ENCODE measurements at places on chromosomes 1 and 21.
A peak's percentile ranks its signal among the peaks of the same experiment; 100 is the strongest.

- DNase-seq = no peak
These were observed 80.1 kb downstream of the SPATA6 start for GRCh38 chr1:48391926-48392325.

GRCh38 chr1:182784556-182785171, 4.9 kb upstream of the NPL start:
- DNase-seq = peak; percentile 40

DNA sequence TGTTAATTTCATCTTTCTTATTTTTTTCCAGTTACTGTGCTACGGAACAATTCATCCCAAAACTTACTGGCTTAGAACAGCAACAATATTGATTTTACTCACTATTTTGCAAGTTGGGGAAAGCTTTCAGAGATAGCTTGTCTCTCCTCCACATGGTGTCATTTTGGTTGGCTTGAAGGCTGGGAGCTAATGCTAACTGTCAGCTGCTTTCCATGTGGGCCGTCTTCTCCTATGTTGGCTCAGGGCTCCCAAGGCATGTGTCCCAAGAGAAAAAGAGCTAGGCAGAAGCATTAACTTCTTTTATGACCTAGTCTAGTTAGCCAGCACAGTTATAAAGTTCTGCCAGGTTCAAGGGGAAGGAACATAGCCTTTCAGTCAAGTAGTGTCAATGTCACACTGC, 33.9 kb upstream of the CASQ2 start:
- DNase-seq = no peak

DNA sequence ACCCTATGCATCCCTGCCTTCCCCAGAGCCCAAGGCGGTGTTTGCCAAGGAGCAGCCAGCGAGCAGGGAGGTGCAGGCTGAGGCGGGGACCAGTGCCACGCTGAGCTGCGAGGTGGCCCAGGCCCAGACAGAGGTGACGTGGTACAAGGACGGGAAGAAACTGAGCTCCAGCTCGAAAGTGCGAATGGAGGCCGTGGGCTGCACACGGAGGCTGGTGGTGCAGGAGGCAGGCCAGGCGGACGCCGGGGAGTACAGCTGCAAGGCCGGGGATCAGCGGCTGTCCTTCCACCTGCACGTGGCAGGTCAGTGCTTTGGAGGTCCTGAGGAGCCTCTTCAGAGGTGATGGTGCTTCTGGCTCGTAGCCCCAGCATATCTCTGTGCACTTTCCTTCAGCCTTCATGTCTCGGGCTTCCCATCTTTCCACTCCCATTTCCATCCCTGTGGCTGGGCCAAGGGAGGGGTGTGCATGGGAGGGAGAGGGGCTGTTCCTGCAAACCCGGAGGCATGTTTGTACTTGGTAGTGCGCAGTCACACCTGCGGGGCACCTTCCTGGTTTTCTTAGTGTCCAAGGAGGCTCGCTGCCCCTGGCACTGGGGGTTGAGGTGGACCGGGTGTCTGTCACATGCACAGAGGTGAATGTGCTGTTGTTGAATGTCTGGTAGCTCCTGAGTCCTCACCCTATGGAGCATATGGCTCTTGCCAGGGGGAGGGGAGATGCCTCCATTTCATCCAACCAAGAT, 56.4 kb downstream of the OBSCN start:
- DNase-seq = no peak

GRCh38 chr1:44678120-44678519, 3.6 kb downstream of the ARMH1 start:
- DNase-seq = no peak

- DNase-seq = no peak
These were observed 231.6 kb downstream of the NFIA start for GRCh38 chr1:61313906-61314422.

- no peak for DNase-seq
These were observed 178.3 kb downstream of the RERE start for GRCh38 chr1:8639148-8639547.

DNA sequence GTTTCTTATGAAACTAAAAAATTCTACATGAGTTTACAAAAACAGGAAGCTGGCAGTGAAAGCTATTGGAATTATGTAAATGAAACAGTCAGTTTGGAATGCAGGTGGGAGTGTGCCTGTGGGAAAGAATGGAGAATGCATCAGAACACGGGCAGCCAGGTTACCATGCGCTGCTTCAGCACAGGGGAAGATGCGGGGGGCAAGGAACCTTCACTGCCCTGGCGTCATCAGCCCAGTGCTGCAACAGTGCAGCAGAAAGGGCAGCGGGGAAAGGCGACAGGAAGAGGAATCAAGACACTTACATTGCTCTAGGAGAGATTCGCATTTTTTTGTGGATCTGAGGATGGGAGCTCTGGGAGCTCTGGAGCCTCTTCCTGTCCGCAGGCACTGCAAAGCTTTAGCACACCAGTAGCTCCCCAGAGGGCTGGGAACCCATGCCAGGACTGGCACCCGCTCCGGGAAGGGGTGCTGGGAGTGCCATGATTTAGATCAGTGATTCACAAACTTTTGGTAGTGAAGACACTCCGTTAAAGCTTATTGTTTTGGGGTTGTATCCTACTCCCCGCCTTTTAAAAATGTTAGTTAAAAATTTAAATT, 64.1 kb upstream of the WDR26 start:
- DNase-seq = peak; percentile 12

GRCh38 chr21:20971296-20971921, 26.8 kb upstream of the NCAM2 start:
- DNase-seq = no peak

DNA sequence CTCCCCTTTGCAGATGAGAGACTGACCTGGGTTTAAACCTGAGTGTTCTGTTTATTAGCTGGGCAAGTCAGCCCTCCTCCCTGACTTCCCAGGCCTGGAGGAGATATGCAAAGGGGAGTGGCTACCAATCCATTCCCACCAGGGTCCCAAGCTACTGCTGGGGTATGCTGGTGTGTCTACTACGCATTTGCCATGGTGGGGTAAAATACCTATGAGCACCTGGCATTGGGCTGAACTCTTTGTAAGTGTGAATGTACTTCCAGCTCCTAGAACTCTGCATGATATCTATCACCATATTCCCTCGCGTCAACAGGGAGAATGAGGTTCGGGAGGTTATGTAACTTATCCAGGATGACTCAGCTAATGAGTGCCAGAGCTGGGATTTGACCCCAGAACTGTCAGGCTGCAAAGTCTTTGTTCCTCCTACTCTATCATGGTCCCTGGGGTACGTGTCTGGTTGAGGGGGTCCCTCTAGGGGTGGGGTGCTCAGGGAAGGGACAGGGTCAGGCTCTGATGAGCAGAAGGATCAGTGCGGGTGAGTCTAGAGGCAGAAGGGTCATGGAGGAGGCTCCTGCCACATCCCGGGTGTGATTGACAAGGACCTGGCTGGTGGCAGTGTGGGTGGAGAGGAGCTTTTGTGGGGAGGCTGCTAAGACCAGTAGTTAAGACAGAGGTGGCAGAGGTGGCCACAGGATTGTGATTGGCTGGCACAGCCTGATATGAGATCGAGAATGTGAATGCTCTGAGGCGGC, 16.7 kb downstream of the AMPD2 start:
- DNase-seq = no peak

DNA sequence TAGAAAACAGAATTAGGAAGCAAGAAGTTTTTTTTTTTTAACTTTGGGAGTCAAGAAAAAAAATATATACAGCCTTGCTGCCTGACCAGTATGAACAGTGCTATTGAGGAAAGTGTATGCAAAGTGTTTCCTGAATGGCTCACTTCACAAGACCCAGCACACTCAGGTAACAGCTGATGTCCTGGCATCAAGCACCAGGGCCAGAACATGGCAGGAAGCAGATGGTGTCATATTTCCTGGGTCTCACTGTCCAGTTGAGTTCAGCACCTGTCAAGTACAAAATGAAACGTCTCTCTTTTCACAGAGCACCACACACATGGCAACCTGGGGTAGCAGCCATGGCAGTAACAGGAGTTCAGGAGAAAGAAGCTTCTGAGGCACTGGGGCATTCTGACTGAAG, 372.3 kb downstream of the TTLL7 start:
- DNase-seq = no peak

DNA sequence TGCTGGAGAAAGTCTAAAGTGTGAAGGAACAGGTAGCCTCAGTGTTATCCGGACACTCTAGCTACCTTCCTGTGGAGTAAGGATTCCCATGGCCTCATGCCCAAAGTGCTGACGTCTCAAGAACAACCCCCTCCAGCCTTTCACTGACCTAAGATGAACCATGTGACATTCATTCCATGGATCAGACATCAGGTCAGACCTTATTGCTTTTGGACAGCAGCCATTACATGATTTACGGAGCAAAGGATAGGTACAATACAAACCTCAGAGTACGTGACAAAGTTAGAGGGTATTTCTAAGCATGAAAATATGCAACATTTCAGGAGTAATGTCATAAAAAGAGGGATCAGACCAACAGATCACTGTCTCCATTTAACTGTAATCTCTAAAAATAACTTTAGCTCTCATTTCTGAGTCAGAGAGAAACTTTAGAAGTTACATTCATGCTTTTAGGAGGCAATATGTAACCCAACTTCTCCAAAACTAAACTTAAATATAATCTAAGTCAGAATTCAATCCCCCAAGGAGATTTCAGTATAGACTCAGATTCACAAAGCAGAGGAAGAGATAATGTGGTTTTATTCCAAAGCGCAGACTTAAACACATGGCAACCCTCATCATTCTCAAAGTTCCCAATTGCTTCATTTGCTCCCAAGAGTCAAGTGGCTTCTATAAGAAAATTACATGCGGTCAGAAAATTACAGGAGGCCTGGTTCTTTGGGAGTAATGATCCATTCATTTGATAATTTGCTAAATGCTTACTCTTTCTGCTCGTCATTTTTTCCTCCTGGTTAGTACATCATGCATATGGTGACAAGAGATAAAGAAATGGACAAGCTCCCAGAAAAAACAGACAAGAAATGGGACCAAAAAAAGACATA, 280.4 kb downstream of the SETD4 start:
- no peak for DNase-seq

DNA sequence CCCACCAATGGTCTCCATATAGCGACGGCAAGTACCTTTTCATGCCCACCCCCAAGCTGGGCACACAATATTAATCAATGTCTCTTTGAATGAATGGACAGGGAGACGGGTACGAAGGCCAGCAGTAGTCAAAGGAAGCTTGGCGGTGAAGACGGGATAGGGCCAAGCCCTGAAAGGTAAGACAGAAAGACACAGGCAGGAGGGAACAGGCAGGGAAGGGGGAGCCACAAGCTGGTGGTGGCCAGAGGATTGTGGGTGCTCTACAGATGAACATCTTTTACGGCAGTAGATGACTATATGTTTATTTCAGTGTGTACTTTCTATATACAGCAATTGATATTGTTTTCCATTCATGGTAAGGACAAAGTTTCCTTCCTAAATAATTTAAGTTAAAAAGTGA, 16.3 kb downstream of the CAPZB start:
- no peak for DNase-seq

- no peak for DNase-seq
These were observed 85.9 kb downstream of the KCNJ15 start for GRCh38 chr21:38342739-38343138.

GRCh38 chr1:110524311-110525248, 5.6 kb upstream of the KCNA10 start:
- DNase-seq = no peak

GRCh38 chr1:245458234-245458633, 303.4 kb downstream of the KIF26B start:
- no peak for DNase-seq

DNA sequence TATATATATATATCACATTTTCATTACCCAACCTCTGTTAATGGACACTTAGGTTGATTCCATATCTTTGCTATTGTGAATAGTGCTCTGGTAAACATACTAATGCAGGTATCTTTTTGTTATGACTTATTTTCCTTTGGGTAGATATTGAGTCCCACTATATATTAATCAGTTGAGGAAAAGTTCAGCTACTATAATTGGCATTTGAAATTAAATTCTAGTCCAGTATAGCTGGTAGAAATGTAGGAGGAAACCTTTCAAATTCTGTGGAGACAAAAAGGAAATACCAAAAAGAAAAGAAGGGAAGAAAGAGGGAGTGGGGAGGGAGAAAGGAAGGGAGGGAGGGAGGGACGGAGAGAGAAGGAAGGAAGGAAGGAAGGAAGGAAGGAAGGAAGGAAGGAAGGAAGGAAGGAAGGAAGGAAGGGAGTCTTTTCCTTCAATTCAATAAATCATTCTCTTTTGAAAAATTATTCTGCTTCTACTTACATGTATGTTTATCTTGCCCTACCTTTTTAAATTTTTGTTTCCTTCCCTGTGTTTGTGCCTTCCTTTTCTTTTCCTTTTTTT, 311.9 kb downstream of the TPR start:
- DNase-seq = no peak

- no peak for DNase-seq
These were observed 641.7 kb downstream of the AJAP1 start for GRCh38 chr1:5296095-5296494.

DNA sequence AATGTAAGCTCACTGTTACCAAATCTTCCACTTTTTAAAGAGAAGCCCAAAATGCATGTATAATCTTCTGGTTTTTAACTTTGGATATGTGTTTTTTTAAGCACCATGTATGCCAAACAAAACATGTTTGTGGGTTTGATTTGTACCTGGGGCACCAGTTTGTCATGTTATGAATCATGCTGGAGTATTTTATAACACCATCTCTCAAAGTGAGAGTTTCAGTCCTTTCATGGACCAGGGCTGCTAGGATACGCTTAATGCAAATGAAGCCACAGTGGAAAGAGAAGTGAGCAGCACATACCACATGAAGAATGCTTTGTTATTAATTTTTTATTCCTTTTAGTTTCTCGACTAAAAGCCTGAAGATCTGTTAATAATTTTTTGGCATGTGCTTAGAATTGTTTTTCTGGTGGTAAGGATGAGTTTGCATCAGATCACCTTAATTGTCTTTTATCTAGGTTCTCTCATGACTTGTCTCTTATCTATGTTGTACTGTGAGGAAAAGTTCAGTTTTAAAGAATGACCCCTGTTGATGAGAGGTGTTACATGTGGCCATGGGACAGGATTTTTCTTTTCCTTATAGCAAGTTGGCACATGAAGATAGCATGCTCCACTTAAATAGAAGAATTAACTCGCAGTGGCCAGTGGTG, 2.0 kb upstream of the RABGAP1L start:
- no peak for DNase-seq

Data from prostate gland (tissue), 2 donors.